ENCODE measurements at places on chromosomes 12 and 14. TPM values are rescaled to one million over a fixed set of nuclear protein-coding genes. Genes with fewer than 3 reads are reported as not detected.
A peak's percentile ranks its signal among the peaks of the same experiment; 100 is the strongest.

DNA sequence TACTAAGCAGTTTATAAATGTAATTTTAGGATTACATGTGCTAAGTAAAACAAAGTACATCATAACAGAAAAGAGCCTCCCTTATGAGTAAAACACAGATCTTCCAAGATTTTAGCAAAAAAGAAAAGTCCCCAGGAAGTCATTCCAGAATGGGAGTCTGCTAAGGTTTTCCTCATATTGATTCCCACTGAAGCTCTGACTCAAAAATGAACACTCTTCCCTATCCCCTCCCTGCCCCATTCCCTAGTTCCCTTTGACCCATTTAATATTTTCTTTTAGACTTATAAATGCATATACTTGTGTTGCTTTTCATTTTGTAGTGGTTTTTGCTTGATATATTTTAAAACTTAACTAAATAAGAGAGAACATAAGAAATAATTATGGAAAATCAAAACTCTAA lies 40.1 kb downstream of the PTGER2 start:
- H3K4me3 ChIP-seq, result no peak overlapping the region
- no peak overlapping the region for H3K27ac ChIP-seq
- H3K4me1 ChIP-seq, result peaks cover 24% of the 10 kb centered on the region
- no peaks in the 10 kb centered on the region for H3K27me3 ChIP-seq
- DNase-seq, result no peak

GRCh38 chr12:49540229-49541139 lies 1.7 kb downstream of the KCNH3 start:
- H3K27me3 ChIP-seq, result no peaks in the 10 kb centered on the region
- no peak overlapping the region for H3K4me3 ChIP-seq
- DNase-seq, result peak; percentile 44
- H3K27ac ChIP-seq, result no peak overlapping the region
- no peaks in the 10 kb centered on the region for H3K36me3 ChIP-seq
- no peaks in the 10 kb centered on the region for H3K4me1 ChIP-seq

DNA sequence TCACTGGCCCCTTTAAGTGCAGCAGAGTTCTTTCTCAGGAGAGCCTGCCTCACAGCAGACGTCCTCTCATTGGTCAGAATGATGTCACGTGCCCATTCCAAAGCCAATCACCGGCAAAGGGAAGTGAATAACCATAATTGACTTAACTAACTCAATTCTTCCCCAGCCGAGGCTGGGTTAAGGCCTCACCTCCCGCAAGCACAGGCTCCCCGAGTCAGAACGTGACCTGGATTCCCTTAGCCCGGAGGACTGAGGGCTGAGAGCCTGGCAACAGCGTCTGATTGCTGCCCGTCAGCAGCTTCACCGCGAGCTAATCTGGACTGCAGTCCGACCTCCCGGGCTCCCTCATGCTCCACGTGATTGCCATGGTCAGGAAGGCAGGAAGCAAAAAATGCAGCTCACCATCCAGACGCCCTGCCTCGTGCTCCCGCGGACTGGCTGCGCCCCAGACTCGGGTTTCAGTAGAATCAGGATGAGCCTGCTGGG lies 92.1 kb upstream of the FZD10 start:
- no peaks in the 10 kb centered on the region for H3K4me1 ChIP-seq
- no peak overlapping the region for H3K27ac ChIP-seq
- peak; percentile 49 for DNase-seq
- H3K36me3 ChIP-seq, result no peaks in the 10 kb centered on the region
- no peaks in the 10 kb centered on the region for H3K27me3 ChIP-seq
- H3K4me3 ChIP-seq, result no peak overlapping the region

GRCh38 chr12:122921917-122922316 lies 26.0 kb upstream of the VPS37B start:
- H3K36me3 ChIP-seq, result no peaks in the 10 kb centered on the region
- H3K4me3 ChIP-seq, result no peak overlapping the region
- H3K27ac ChIP-seq, result no peak overlapping the region

OTUB2 gene
- polyA plus RNA-seq, result 1.4 TPM

DNA sequence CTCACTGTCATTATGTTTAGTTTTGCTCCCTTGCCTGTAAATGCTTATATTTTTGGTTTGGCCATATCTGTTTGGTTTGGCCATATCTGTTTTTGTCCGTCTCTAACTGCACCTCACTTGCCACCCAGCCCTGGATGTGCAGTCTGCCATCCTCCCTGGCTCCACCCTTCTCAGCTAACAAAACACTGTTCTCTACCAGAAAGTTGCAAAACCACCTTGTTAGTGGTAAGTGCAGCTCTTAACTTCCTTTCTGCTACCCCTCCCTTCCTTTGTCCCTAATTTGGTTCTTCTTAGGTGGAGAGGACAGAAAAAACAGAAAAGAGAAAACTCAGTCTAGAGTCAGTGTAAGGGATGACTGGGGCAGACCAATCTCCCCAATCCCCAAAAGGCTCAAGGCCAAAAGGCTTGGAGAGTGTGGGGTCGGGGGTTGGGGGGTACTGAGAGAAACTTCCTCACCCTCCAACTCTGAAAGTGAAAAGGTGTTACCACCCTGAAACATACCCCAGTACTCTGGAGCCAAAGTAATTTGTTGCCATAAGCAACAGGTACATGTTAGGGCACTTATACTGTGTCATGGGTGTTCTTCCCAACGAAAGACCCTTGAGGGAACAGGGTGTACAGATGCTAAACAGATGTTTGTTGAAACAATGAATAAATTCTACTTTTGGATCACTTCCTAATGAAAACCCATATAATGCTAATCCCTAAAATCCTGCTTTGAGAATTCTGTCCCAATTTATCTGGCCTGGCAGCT lies 5.0 kb downstream of the BIN2 start:
- H3K27me3 ChIP-seq, result no peaks in the 10 kb centered on the region
- DNase-seq, result no peak
- no peak overlapping the region for H3K27ac ChIP-seq
- no peaks in the 10 kb centered on the region for H3K36me3 ChIP-seq

MAP1LC3B2 gene
- 0.81 TPM for polyA plus RNA-seq

- no peak overlapping the region for H3K4me3 ChIP-seq
- no peak for DNase-seq
- no peak overlapping the region for H3K27ac ChIP-seq
- no peaks in the 10 kb centered on the region for H3K36me3 ChIP-seq
These were observed 75.2 kb downstream of the NTS start for GRCh38 chr12:85949253-85949652.

DNA sequence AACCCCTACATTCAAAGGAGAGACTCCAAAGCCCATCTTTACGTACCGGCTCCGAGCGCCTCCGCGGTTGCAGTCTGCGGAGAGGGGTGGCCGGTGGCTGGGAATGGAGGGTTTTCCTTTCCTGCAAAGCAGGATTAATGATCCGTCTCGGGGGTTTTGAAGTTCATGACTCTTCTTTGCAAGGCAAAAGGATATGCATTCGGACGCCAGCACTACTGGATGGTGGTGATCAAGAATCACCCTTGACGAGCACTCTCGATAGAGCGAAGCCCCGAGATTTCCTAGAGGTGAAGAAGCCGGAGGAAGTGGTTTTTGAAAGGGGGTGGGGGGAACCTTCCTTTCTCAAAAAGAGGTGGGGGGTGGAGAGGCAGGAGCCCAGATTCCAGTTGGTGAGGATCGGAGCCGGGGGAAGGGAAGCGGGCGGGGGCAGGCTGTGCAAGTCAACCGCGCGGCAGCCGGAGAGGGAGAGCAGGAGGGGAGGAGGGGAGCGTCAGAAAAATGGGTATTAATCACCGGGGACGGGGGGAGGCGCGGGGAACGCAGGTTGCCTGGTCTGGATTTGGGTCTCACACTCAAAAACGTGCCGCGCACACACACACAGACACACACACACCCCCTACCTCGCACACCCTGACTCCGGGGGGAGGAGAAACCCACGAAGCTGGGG lies at the start of gene GRIN2B:
TSS of gene GRIN2B (minus strand) at position 307 of the 667 bp plus-strand sequence. CDS start 115,394 bp downstream, outside the sequence.
- no peaks in the 10 kb centered on the region for H3K36me3 ChIP-seq
- H3K27me3 ChIP-seq, result peaks cover 30% of the 10 kb centered on the region
- H3K27ac ChIP-seq, result no peak within 1 kb of the TSS
- peak; percentile 15 for DNase-seq
- no peak within 1 kb of the TSS for H3K4me3 ChIP-seq

DNA sequence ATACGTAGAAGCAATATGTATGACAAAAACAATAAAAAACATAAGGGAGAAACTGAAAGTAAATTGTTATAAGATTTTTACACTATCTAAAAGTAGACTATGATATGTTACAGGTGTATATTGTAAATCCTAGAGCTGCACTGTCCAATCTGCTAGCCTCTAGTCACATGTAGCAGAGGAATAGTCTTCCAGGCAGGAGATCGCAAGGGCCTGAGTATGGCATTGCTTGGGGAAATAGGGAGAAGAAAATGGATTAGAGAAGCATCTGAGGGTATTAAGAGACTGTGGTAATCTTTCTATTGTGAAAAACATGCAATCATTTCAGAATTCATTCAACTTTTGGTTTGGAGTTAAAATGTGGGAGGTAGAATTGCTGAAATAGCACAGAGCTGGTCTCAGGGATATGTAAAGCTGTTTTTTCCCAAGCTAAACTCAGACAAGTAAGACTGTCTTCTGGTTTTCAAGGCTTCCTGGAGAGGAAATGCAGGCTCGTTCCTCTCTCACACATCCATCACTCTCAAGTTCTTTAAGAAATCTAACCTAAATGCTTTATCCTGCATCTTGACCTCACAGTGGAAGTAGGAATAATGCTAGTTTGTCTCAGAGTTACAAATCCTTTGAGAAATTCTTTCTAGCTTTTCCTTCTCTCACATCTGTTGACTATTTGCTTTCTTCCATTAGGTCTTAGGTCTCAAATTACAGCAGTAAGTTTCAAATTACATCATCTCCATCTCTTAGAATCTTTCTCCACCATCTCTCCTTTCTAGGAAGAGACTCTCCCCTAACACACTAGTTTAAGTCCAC lies 7.6 kb upstream of the CCDC184 start:
- 0 out of 2 replicates have a peak, but pooled peaks cover 7% of the 10 kb centered on the region for H3K27me3 ChIP-seq
- DNase-seq, result no peak
- H3K27ac ChIP-seq, result no peak overlapping the region
- no peaks in the 10 kb centered on the region for H3K4me1 ChIP-seq
- H3K36me3 ChIP-seq, result no peaks in the 10 kb centered on the region
- no peak overlapping the region for H3K4me3 ChIP-seq

KRT77 gene
- not detected for polyA plus RNA-seq

- DNase-seq, result no peak
- H3K4me1 ChIP-seq, result 0 out of 2 replicates have a peak, but pooled peaks cover 5% of the 10 kb centered on the region
- no peaks in the 10 kb centered on the region for H3K27me3 ChIP-seq
- H3K4me3 ChIP-seq, result no peak overlapping the region
- no peak overlapping the region for H3K27ac ChIP-seq
These were observed 73.9 kb downstream of the EID3 start for GRCh38 chr12:104377514-104377812.

- no peaks in the 10 kb centered on the region for H3K27me3 ChIP-seq
- no peak for DNase-seq
- H3K4me1 ChIP-seq, result no peaks in the 10 kb centered on the region
- no peak overlapping the region for H3K27ac ChIP-seq
- no peaks in the 10 kb centered on the region for H3K36me3 ChIP-seq
These were observed 88.1 kb downstream of the PIWIL1 start for GRCh38 chr12:130425698-130426245.

ENDOU gene
- polyA plus RNA-seq, result not detected

- no peak overlapping the region for H3K4me3 ChIP-seq
- no peaks in the 10 kb centered on the region for H3K36me3 ChIP-seq
- H3K27me3 ChIP-seq, result no peaks in the 10 kb centered on the region
- H3K27ac ChIP-seq, result no peak overlapping the region
These were observed 204.0 kb upstream of the AVPR1A start for GRCh38 chr12:63354969-63355368.

TAS2R10 gene
- polyA plus RNA-seq, result 0.21 TPM

KRT6C gene
- polyA plus RNA-seq, result not detected

- no peak overlapping the region for H3K27ac ChIP-seq
- no peak overlapping the region for H3K4me3 ChIP-seq
- no peak for DNase-seq
- no peaks in the 10 kb centered on the region for H3K27me3 ChIP-seq
- no peaks in the 10 kb centered on the region for H3K4me1 ChIP-seq
These were observed 110.1 kb upstream of the PELI2 start for GRCh38 chr14:56008150-56008549.

DNA sequence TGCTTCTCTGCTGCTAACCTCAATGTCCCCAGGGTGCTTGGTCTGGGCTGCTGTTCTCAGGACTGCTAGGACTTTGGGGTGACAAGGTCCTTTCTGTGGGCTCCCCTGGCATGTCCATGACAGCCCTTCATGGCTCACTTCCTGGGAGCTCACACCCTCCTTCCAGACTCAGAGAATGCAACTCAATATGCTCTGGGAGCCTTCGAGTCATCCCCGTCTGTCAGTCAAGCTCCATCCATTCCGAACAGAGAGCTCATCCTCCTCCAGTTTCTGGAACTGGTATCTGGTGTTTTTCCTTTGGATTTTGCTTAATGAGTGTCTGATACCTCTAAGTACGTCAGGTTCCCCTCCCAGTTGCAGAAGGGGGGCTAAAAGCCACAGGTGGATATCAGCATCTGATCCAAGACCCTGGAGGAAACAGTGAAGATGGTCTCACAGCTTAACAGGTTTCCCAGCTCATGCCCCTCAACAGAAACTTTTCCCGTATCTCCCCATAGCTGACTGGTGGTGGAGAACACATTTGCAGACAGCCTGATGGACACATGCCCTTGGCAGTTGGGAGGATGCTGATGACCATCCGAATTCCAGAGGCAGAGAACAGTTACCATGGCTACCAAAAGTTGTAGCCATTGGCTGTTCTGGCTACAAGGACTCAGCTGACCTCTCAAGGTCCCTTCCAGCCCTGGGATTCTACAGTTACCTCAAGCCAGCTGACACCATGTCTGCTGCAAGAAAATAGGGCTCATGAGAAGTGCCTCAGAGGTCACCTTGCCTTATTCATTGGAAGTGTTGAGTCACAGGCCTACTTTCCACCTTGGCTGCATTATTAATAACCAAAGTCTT lies 9.5 kb upstream of the RAB35 start:
- DNase-seq, result no peak
- peaks cover 28% of the 10 kb centered on the region for H3K36me3 ChIP-seq
- no peaks in the 10 kb centered on the region for H3K4me1 ChIP-seq
- H3K27me3 ChIP-seq, result no peaks in the 10 kb centered on the region

GRCh38 chr12:30088259-30088995 lies 304.7 kb upstream of the TMTC1 start:
- no peaks in the 10 kb centered on the region for H3K27me3 ChIP-seq
- no peaks in the 10 kb centered on the region for H3K36me3 ChIP-seq
- DNase-seq, result no peak
- H3K4me1 ChIP-seq, result no peaks in the 10 kb centered on the region

DNA sequence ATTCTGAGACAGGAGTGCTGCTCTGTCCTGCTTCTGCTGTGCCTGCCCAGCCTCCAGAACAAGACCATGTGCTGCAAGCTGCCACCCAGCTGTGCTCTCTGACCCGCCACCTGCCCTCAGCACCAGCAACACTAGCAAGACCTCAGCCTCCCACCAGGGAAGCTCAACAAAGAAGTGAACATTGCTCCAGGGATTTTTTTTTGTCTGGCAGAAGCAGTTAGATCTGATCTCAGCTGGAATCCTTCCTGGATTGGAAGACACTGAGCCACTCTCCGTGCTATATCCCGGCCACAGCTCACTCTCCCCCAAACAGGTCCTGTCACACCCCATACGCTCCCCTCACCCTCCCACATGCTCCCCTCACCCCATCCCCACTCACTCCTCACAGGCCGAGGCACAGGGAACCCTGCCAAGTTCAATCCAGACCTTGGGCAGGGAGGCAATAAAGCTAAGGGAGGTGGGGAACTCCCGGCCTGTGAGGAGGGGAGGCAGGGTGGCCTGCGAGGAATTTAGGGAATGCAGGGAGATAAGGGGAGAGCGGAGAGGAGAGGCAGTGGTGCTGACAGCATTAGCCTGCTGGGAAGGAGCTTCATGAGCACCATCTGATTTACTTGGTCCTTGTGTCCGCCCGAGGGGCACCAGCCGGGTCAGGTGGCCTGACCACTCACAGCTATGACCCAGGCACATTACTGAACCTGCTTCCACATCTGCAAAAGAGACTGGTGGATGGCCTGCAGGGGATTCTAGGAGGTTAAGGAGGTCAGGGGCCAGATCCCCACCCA lies 29.7 kb downstream of the CCDC85C start:
- no peaks in the 10 kb centered on the region for H3K36me3 ChIP-seq
- peak overlapping the region; percentile 53 for H3K27ac ChIP-seq
- no peak overlapping the region for H3K4me3 ChIP-seq
- peaks cover 100% of the 10 kb centered on the region for H3K4me1 ChIP-seq
